ENCODE measurements at places on chromosomes 13 and 19. TPM values are rescaled to one million over a fixed set of nuclear protein-coding genes. Genes with fewer than 3 reads are reported as not detected.
A peak's percentile ranks its signal among the peaks of the same experiment; 100 is the strongest.

GRCh38 chr19:32317086-32317485 lies 28.3 kb upstream of the ZNF507 start:
- no peak for DNase-seq

- DNase-seq = peak; percentile 31
Measured at GRCh38 chr19:33804021-33804799, 7.5 kb downstream of the KCTD15 start.

DNA sequence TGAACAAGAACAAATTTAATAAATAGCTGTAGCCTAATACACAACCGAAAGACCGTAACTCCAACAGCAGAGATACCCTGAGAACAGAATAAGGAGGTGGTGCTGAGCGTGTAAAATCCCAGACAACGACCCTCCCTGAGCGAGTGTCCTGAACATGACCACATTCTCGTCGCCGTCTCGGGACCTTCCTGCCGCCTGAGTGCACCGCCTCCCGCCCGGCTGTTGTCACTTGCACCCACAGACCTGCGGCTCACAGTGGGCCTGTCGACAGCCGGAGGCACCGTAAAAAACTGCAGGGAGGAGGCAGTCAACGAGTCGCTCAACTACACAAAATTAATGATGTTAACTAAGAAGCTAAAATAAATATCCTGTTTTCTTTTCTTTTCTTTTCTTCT lies 35.8 kb upstream of the GRTP1 start:
- DNase-seq = no peak

DNA sequence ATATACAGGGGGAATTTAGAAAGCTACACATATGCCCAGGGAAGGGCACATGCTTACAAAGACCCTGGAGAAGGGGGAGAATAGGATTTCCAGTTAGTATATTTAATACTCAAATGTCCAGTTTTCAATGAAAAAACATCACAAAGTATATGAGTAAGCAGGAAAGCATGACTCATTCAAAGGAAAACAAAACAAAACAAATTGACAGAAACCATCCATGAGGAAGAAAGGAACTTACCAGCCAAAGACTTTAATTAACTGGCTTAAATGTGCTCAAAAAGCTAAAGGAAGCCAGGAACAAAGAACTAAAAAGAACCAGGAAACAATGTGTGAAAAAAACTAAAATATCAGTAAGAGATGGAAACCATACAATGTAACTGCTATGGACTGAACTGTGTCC lies 716.2 kb upstream of the ARGLU1 start:
- DNase-seq = no peak

KMT5C gene
- total RNA-seq = 40.8 TPM

- no peak for DNase-seq
Measured at GRCh38 chr13:50521006-50521830, 322.3 kb downstream of the DLEU7 start.

KCNJ14 gene
- total RNA-seq = 0.44 TPM

DNA sequence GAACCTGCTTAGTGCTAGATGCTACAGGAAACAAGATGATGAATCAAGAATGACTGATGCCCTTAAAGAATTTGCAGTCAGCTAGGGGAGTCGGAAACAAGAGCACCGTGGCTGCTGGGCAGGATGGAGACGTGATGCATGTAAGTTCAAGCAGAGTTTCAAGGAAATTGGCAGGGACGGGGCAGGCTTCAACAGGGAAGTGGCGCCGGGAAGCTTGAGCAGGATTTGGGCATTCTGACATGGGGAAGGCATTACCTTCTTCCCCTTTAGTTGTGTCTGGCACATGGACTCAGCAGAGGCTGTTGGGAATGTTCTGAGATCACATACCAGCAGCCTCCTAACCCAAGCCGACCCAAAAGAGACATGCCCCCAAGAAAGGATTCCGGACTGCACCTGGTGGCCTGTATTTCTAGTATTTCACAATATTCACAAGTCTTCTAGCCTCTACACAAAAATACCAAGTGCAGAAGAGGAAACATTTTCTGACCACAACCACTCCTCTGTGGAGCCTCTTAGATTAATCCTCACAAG lies 138.2 kb downstream of the CRYL1 start:
- no peak for DNase-seq

GRCh38 chr19:38277969-38278680 lies 13.8 kb downstream of the SPINT2 start:
- no peak for DNase-seq

DNA sequence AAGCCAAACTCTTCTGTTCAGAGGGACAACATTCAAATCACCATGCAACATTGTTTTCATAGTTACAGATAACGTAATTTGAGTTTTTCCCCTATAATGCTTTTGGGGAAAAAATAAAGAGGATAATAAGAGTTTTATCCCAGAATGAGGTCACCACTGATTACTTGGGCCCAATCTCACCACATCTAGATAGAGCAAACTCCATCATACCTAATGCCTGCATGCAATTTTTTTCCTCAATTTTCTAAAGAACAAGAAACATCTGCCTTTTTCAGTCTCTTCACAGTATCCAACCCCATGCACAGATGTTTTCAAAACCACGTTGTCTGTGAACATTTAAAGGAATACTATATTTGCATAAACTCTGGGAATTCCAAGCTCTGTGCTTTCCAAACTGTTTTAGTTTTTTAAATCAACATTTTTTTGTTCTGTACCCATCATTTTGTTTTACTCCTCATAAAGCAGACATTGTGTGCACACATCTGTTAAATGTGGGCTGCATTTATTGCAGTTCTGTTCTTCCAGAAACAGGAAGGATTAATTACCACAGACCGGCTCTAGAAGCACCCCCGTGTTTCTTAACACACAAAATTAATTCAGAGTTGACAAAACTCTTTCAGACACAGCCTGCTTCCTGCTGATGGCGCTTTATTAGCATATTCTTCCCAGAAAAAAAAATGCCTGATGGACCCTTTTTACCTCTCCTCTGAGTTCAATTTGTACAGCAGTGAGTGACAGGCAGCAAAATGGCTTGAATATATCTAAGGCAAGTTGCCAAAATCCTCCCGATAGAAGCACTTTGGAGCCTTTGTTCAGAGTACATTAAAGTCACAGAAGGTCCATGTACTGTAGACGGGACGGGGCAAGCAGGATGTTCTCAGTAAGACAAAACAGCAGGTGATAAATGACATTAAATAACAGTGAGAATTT lies 1171.9 kb downstream of the EFNB2 start:
- no peak for DNase-seq

- DNase-seq = no peak
Measured at GRCh38 chr13:92158346-92158745, 759.9 kb downstream of the GPC5 start.

ZNF497 gene
- total RNA-seq = 3.0 TPM

MCEMP1 gene
- not detected for total RNA-seq

ZNF610 gene
- 7.2 TPM for total RNA-seq

- no peak for DNase-seq
Measured at GRCh38 chr19:920051-920864, 3.1 kb downstream of the KISS1R start.

DNA sequence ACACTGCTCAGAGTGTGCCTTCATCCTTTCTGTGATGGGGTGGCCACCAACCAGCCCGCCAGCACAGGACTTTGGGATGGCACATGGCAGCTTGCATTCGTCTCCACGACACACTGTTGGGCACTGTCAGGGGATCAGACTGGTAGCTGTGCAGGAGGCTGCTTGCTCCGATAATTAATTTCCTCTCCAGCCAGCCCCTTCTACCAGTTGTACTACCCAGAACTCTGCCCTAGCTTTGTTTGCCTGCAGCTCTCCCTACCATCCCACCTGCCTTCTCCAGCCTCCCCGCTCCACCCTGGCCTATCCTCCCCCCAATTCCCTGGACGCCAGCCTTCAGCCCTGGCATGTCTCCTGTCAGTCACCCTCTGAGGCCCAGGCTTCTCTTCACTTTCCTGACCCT lies 228.3 kb downstream of the TSHZ3 start:
- no peak for DNase-seq

DNA sequence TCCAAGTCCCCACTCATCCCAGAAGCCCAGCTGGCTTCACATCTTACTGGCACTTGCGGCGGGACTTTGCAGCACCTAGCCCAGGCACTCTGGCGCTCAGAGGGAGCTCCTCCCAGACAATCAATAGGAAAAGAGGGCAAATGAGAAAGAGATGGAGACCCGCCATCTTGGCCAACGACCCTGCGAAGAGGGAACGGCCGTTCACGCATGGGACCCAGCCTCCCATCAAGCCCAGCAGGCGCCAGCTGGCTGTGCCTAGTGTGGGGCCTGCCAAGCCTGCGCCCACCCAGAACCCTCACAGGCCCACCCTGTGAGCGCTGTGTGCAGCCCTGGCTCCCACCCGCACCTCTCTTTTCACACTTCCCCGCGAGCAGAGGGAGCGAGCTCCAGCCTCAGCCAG lies 317.8 kb upstream of the SPRY2 start:
- DNase-seq = no peak

- no peak for DNase-seq
Measured at GRCh38 chr13:76730220-76730619, 156.0 kb downstream of the KCTD12 start.

ZNF208 gene
- 20.7 TPM for total RNA-seq

- no peak for DNase-seq
Measured at GRCh38 chr19:6070720-6071485, 39.4 kb downstream of the RFX2 start.

All from tibial nerve (tissue), 4 donors.